AG08395 (cell line): ENCODE measurements at places on chromosomes 6 and 20.
A peak's percentile ranks its signal among the peaks of the same experiment; 100 is the strongest.

DNA sequence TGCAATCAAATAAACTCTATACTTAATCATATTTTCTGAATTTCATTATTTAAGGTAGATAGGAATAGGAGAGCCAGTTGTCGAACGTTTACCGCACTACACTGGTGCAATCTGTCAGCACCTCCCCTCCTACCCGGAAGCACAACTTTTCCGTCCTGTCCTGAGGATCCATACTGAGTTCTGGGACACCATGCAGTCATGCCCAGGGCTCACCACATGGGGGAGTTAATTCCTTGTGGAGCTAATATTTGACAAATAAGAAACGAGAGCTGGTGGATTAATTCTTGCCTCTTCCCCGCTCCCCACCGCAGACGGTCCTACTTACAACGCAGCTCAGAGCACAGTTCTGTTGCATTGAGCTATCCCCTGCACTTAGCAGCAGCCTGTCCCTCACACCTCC lies 107.7 kb upstream of the RALGAPA2 start:
- DNase-seq: no peak

DNA sequence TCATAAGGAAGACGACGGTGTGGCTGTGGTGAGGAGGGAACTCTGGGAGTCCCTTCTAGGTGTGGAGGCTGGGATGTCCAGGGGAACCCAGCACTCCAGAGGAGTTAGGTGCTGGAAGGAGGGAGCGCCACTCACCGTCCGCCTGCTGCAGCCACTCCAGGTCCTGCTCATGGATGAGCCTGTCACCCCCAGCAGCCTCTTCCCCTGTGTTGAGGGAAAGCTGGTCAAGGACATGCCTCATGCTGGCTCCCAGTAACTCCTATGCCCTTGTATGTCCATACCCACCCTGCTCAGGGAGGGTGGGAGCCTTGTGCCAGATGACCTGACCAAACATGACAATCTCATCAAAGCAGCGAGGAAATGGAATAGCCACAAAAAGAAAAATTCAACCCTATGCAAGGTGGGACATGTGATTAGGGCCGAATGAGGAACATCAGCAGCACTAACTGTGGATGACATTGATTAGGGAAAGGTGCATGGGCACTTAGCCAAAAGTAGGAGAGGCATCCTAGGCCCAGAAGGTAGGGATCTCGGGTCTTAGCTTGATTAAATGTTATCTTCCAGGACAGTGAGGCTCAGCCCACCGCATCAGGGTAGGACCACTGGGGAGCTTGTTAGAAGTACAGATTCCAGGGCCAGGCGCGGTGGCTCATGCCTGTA lies 3.0 kb downstream of the DNPH1 start:
- no peak for DNase-seq

DNA sequence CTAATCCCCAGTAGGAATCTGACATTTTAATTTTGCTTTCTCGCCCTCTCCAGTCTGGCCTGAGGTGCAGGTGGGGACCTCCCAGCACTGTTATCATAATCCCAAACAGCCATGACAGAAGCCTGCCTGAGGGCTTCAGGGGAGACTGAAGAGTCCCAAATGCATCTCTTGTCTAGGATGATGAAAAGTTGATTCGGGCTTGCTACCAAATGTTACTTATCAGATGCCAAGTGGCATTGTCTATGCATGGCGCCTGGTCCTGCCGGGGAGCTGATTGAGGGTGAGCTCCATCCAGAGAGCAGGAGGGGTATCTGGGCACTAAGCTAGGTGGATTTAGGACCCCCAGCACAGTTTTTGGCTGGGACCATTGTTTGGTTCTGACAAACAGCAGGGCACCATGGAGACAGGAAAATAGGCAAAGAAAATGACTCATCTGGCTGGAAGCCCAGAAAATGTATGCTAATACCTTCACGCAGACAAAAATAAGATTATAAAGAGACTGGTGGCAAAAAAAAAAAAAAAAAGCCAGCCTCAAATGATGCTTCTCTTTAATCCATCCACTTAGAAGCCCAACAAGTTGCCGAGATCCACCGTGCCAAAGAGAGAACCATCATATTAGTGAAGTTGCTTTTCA lies 513.7 kb upstream of the SULF2 start:
- DNase-seq: peak; percentile 67

DNA sequence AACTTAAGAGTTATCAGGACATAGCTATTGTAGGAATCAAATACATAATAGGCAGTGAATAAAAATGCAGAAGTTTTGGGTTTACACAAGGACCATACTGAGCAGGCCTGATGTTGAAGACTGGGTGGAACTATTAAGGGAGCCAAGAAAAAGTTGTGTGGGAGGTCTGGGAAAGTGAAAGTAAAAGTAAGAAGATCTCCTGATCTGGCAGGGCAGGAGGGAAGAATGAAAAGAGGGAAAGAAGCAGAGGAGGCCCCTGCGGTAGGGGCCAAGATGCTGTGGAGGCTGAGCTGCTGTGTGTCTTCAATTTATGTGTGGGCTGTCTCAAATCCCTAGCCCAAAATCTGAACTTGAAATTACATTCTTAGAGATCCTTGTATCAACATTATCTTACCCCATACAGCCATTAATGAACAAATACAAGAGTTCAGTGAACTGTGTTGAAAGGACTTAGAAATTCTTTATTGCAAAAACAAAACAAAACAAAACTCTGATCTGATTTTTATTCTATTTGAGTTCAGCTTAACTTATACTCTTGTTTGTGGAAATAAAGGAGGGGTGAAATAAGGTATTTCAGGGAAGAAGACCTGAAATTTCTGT lies 1183.8 kb downstream of the HACE1 start:
- DNase-seq: no peak
